ENCODE measurements at places on chromosomes 11 and 22. TPM values are rescaled to one million over a fixed set of nuclear protein-coding genes. Genes with fewer than 3 reads are reported as not detected.

Gene TEX54
- not detected for total RNA-seq

Gene KRTAP5-8
- total RNA-seq, result 0.17 TPM

GRCh38 chr11:88249706-88250105 lies 74.5 kb upstream of the RAB38 start:
- DNase-seq, result no peak

DNA sequence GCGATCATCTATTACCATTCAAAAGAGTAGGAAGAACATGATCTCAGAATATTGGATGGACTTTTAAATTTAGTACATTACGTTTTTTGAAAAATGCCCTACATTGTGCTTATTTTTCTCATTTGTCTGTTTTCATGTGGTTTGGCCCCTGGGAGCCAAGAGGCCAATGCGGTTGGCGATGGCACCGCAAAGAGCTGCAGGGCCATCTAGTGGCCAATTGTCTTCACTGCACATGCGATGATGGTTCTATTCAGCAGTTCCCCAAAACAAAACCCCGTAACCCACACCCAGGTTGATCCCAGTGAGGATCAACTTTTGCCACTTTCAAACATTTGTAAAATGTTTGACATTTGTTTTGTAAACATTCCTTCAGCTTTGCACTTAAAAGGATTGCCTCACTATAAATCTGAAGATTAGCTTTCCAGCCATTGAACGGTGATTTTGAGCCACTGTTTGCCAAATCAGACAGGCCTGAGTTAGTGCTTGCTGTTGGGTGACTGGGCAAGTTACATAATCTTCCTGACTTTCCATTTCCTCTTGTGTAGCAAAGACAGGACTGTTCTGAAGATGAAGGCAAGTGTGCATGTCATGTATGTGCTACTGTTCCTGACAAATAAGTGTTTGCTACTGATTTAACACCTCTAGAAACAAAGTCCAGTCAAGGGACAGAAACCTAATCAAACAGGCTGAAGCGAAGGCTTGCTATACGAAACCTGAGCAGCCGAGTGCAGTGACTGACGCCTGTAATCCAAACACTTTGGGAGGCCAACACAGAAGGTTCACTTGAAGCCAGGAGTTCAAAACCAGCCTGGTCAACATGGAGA lies 29.2 kb upstream of the XBP1 start:
- DNase-seq, result peak; percentile 82

DNA sequence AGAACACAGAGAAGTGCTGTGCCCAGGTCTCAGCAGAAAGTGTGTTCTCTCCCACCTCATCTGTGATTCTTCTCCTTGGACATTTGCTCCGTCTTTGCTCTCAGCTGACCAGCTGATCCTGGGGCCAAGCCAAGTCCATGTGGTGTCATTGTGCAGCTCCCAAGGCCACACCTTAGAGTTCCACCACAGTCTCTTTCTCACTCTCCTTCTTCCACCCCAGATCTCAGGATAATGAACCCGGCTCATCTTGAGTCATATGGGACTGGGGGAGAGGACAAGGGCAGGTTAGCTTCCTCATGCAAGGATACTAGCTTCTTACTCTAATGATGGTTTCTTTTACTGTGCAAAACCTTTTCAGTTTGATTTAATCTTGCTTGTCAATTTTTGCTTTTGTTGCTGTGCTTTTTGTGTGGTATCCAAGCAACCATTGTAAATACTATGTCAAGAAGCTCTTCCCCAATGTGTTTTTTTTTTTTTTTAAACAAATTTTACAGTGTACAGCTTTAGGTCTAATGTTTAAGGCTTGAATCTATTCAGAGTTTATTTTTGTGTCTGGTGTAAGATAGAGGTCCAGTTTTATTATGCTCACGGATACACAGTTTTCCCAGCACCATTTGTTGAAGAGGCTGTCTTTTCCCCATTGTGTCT lies 75.0 kb upstream of the OR4B1 start:
- no peak for DNase-seq

- no peak for DNase-seq
These were observed 940.4 kb downstream of the DLG2 start for GRCh38 chr11:84686716-84687115.

Data from activated CD4-positive, alpha-beta T cell treated with anti-CD3 and anti-CD28 coated beads, Interleukin-2, amount 10 ng/mL, durations not matched to agents 7 days and 5 days (primary cell).